CD4-positive, alpha-beta T cell treated with Interferon alpha-2 for 1 hour (primary cell): ENCODE measurements at places on chromosomes 7 and 10.

GRCh38 chr7:50216626-50217025 is 87.9 kb upstream of the IKZF1 start:
- no peak for DNase-seq

DNA sequence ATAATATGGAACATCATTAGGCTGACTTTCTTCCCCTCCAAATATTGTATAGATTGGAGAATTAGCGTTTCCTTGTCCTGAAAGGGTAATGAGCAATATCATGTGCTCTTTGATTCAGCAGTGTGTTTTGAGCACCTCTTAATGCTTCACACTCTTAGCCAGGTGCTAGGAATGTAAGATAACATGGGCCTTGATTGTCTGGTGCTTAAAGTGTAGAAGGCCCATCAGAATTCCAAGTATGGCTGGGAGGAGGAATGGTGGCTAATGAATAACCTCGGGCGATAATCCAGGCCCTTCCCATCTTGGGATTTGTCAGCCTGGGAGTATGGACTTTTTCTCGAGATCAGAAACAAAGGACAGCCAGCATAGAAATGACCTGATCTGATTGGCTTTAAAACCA is 8.6 kb downstream of the TSPAN13 start:
- no peak for DNase-seq

GRCh38 chr7:26618898-26619297 is 245.5 kb downstream of the SKAP2 start:
- no peak for DNase-seq

DNA sequence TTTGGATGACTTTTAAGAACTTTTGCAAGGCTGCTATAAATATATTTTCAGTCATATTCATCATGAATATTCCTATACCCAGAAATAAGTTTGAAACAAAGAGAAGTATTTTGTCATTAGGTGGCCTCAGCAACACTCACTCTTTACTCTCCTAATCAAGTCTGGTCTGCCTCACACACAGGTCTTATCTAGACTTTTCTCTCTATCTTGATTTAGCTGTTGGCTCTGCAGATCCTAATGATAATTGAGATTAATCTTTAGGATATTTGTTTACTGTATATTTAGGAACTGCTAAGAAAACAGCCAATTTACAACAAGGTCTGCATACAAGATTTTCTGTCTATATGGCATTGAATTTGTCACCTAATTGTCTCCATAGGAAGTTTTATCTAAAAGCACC is 297.6 kb downstream of the PTEN start:
- DNase-seq, result no peak

- DNase-seq, result no peak
These were observed 11.6 kb upstream of the PFKFB3 start for GRCh38 chr10:6191147-6191546.
